ENCODE measurements at places on chromosomes 1 and 21.

- DNase-seq: no peak
Observed at GRCh38 chr21:45043541-45044020, 30.8 kb upstream of the ADARB1 start.

DNA sequence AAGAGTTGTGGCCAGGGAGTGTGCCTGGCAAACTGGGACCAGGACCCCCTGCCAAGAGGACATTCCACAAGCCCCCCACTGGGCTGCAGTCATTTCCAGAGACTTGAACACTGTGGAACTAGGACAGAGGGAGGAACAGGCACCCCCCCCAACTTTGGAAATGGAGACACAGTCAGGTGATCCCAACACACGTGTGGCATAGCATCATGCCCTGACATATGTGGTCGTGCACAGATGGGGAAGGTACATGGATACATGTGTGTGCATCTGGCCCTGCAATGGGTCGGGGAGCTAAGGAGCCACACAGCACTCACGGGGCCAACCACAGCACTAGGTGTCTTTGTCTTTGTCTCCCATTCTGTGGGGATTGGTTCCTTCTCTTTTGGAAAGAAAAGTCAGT, 6.6 kb upstream of the TFF3 start:
- no peak for DNase-seq

GRCh38 chr1:218345673-218346390, 696 bp downstream of the TGFB2 start:
- DNase-seq: peak; percentile 72

DNA sequence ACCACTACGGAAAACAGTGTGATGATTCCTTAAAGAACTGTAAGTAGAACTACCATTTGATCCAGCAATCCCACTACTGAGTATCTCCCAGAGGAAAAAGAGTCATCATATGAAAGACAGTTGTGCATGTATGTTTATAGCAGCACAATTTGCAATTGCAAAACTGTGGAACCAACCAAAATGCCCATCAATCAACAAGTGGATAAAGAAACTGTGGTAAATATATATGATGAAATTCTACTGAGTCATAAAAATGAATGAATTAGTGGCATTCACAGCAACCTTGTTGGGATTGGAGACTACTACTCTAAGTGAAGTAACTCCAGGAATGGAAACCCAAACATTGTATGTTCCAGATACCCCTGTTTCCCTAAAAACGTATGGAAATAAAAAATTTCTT, 337.0 kb upstream of the PTBP2 start:
- no peak for DNase-seq

GRCh38 chr1:152313970-152314369, 11.1 kb downstream of the FLG start:
- no peak for DNase-seq
